ENCODE measurements at places on chromosomes 16 and 17. TPM values are rescaled to one million over a fixed set of nuclear protein-coding genes. Genes with fewer than 3 reads are reported as not detected.

Gene IKZF3
- polyA plus RNA-seq, result not detected

Gene MYH13
- polyA plus RNA-seq, result 0.05 TPM

Gene DNAI2
- polyA plus RNA-seq, result not detected

Gene MYCBPAP
- polyA plus RNA-seq, result 0.35 TPM

Gene ABCC12
- polyA plus RNA-seq, result not detected

Gene TMIGD1
- not detected for polyA plus RNA-seq

Gene CEP20
- polyA plus RNA-seq, result 35.8 TPM
